ENCODE measurements at places on chromosomes 1 and 21.

DNA sequence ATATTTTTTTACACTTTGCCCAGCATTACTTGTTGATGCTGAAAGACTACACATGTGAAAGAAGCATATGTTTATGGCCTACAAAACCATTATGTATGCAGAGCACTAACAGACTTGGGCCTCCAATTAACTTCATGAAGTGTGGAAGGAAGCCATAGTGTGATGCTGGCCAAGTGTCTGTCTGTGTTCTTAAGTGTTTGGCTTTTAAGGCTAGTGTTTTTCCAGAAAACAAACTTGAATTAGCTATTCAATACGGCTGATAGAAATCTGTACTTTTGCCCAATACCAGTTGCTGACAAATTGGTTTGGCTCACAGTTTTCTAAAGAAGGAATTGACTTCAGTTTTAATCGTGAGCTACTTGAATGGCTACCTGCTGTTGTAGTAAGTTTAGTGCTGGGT is 136.1 kb downstream of the ADGRL2 start:
- no peak for DNase-seq

DNA sequence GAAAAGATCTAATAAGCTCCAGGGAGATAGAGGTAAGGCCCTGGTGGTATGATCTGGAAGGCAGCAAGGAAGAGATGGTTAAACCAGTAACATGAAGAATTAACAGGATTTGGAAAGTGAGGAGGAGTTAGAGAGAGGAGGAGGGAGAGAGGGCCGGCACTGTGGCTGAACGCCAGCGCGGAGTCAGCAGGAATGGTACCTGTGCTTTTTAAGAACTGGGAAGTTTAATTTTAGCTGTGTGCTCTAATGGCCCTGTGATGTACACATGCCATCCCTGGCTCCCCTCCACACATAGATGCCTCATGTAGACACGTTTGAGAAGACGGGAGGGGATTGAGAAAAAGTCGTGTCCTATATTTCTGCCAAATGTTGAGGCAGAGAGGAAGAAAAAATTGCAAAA is 13.8 kb upstream of the AVPR1B start:
- DNase-seq, result no peak

DNA sequence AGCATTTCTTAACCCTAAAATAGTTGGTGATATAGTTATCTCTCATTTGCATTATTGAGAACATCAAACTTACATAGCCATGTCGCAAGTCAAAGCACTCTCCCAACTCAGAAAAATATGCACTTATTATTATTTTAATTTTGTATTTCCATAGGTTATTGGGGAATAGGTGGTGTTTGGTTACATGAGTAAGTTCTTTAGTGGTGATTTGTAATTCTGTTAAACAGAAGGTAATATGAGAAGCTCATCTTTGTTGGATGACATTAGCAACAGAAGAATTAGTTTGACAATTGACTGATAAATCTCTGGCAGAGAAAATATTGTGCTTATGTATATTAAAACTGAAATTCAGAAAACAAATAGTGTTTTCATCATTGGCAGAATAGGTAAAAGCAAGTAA is 154.8 kb downstream of the NFIA start:
- no peak for DNase-seq

DNA sequence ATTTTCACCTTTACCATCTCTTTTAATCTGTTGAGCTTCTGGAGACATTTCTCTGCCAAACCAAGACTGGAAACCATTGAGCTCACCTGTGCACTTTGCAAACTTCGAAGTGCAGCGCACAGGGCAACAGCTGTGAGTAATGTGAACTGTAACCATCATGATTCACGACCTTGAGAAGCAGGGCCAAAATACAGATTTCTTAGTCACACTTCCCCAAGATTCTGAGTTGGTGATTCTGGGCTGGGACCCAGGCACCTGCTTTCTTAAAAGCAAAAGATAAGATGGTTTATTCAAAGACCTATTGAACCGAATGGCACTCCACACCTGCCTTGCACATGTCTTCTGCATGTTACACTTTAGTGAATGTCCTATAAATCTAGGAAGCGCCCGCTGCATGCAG is 10.2 kb downstream of the AGTRAP start:
- DNase-seq, result no peak

- DNase-seq, result no peak
Observed at GRCh38 chr1:59098655-59099054, 198.2 kb upstream of the FGGY start.

- DNase-seq, result no peak
Observed at GRCh38 chr1:24735509-24736375, 9.5 kb upstream of the CLIC4 start.

- DNase-seq, result no peak
Observed at GRCh38 chr1:177632923-177633615, 336.8 kb downstream of the SEC16B start.
